Fibroblast of skin of right quadriceps (primary cell): ENCODE measurements at places on chromosomes 5 and 9.

DNA sequence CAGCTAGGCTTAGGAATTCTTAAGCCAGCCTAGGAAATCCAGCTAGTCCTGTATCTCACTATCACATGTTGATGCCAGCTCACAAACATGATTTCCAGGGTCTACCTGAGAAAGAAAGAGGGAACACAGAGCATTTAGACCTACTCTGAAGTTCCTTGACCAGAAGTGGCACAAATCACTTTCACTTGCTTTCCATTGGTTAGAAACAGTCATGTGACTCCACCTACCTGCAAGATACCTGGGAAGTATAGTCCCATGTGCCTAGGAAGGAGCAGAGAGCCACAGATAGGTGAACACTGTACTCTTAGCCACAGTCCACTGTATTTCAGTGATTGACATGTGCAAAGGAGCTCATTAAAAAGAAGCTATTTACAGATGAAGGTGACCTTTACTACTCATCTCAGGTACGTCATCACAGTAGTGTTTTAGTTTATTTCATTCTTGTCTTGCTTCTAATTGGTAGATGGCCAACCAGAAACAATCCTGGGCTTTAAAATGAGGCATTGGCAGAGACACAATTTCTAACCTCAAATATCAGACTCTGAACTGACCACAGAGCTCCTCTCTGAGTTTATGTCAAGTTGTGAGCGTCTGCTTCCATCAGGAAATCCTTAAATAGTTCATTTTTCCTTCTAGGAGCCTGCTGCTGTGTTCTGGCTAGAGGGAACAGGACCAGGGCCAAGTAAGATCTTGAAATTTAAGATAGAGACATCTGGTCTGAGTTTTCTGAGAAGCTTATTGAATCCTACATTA is 340.7 kb downstream of the TLE4 start:
- DNase-seq: peak; percentile 7

DNA sequence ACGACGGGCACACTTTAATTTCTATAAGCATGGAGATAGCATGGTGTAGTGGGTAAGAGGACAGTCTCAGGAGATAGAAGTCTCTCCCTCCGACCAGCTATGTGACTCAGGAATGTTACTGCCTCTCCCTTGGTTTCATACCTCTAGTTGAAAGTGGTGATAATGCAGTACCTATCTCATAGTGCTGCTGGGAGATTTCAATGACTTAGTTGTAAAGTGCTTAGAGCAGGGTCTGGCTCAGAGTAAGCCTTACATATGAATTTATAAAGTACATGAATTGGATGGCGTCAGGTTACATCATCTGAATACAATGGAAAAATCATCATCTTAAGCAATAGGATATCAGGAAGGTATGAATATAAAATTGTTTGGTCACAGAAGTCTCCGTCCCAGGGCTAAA is 952.8 kb upstream of the EDIL3 start:
- no peak for DNase-seq

GRCh38 chr5:154967421-154968024 is 26.6 kb downstream of the MRPL22 start:
- DNase-seq: no peak

GRCh38 chr5:90598293-90598692 is 39.7 kb downstream of the ADGRV1 start:
- no peak for DNase-seq

GRCh38 chr5:173229966-173230689 is 4.9 kb downstream of the NKX2-5 start:
- no peak for DNase-seq
